RKO (cell line): ENCODE measurements at places on chromosomes 5 and 9.

DNA sequence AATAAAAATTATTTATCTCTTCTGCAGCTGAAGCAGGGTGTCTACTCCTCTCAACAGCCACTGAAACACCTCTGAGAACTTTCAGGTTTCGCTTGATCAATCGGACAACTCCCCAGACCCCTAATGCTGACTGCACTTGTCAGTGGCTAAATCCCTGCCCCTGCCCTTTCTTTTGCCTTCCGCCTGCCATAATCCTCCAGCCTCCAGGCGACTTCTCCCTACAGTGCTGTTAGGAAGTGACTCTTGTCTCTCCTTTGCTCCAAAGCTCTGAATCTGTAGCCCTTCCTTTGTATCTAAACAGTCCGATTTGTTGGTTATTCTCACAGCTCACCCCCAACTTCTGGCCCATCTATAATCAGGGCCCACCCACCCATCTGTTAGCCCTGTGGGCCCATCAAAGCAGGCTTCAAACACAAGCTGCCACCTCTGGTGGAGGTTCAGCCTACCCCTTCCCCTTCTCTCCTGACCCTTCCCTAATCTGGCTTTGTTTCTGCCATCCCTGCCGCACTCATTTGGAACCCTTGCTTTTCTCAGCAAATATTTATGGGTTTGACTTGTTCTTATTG is 53.7 kb upstream of the IFNK start:
- DNase-seq, result no peak

DNA sequence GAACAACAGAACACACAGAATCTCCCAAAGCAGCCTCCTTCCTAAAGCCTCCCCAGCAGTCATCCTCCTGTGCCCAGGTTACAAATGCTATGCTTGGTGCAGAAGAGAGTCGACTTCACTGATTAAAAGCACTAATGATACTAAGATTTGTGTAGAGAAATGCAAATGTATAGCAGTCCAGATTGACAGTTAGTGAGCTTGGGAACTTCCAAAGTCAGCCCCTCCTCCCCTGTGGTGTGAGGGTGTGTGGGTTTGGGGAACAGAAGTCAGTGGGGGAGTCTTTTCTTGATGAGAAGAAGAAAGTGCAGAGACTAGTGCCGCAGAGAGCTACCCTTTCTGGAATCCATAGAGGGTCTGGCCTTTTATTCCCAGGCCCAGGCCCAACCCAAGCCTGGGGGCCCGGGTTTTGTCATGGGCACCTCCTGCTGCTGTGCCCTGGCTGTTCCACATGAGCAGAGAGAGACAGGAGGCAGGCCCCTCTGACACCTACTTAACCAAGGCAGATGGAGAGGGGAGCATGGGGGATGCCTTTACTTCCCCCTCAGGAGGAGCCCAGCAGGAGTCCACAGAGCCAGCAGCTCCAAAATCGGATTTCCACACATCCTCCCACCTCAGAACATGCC is 173.3 kb downstream of the DENND1A start:
- DNase-seq, result no peak

DNA sequence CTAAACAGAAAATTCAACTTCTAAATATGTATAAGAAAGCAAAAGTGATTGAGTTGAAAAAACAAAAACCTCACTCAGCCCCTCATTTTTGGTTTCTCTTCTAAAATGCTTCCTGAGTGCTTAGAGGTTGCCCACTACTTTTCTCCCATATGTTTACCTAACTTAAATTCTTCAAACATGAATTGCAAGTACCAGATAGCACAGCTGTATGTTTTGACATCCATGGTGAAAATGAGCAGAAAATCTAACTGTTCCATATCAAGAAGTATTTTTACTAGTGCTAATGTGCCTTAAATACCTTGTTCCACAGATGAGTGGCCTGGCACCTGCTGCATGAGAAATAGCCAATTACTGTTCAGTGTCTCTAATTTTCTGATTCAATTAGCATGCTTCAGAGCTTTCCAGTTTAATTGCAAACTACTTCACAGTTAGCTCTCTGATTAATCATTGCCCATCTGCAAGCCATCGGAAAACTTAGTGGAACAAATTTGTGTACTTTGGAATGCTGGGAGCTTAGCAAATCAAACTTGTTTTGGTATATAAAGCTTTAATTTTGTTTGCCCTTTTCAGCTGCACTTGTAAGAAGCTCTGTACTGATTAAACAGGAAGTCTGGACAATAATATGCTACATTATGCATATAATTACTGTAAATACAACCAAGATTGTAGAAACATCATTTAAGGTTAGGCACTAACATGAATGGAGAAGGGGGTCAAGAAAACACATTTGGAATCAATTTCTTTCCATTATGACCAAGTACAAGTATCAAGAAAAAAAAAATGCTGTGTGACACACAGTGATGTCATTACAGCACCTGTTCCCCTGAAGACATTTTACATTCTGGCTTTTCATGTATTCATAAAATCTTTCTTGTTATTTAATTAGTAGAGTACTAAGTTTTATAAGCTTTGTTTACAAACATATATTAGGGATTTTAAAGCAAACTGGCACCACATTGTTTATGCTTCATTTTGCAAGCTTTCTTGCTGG is 65.6 kb downstream of the POU5F2 start:
- DNase-seq, result no peak

GRCh38 chr5:169934990-169935389 is 45.3 kb downstream of the INSYN2B start:
- DNase-seq, result no peak

DNA sequence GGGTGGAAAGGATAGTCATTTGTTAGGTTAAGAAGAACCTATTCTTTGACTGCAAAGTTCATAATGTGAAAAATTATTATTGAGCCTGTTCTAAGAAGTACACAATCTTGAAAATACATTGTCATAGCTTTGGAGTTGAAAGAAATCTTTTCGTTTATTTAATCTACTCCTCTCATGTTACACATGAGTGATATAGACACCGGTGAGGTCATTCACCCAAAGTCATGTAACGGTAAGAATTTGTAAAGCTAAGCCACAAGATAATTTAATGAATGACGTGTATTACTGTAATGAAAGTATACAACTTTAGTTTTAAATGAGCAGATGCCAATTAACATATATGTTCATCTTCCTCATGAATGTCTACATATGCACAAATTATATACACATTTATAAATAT is 284.1 kb upstream of the PDE4D start:
- DNase-seq, result no peak

GRCh38 chr5:122153230-122153629 is 23.9 kb downstream of the ZNF474 start:
- DNase-seq, result peak; percentile 52

GRCh38 chr5:108432024-108432423 is 50.1 kb upstream of the FBXL17 start:
- DNase-seq, result no peak
